Left lung (tissue), 14 donors: ENCODE measurements at places on chromosomes 1 and 21.

DNA sequence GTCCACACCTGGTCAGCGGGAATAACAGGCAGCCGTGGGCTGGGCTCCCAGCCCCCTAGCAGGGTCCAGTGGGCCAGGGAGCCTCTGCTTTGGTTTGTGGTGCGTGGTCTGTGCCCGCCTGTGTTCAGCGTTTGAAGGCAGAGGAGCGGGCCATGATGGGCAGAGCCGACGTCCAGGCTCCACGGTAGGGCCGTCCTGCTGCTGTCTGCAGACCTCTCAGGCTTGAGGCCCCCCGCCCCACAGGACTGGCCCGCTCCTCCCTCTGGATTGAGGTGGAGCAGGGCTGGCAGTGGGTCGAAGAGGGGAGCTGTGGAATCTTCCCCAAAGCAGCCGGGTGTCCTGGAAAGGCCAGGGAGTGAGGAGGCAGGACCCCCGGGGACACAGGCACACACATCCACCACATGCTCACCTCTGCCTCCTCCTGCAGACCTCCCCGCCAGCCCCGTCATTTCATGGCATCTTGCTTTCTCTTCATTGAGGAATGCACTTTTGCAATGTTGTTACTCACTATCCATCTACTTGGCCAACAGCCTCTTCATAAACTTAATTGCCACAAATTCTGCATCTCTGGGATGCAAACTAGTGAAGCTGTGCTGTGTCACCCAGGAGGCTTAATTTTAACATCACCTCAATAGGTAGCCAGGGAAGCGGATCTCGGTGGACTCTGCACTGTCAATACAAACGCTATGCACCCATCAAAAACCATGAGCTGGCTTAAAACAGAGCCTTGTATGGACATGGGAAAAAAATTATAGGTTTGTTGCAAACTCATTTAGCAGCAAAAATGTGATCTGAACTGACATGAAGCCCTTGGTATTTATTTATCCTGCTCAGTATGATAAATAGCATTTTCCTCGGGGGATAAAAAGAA lies 85.9 kb downstream of the PDE9A start:
- H3K4me1 ChIP-seq = peaks cover 12% of the 10 kb centered on the region
- H3K27ac ChIP-seq = no peak overlapping the region
- DNase-seq = no peak

DNA sequence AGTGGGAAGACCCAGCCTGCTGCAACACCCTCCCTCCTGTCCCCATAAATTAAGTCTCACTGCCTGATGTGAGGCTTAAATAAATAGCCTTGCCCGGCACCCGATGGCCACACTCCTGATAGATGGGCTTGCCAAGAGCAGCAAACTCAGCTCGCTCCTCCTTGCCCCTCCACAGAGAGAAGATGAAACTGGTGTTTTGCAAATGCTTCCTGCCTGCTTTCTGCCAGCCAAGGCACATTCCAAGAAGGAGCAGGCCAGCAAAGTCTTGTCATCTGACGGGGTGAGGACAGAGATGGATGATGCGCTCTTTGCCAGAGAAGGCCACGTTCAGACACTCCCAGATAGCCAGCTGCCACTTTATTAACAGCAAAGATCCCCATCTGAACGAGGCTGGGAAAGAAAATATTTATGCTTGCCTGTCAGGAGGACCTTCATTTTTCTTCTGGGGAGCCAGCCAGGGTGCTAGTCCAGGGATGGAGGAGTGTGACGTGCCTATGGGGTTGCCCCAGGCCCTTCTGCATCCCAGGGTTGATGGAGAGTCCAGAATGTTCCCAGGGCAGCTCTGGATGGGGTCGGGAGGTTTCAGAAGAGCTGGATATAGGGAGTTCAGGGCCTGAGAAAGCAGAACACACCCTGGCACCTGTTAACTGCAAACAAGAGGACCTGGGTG lies 265.4 kb downstream of the FOXD2 start:
- peaks cover 35% of the 10 kb centered on the region for H3K27me3 ChIP-seq
- H3K4me1 ChIP-seq = no peaks in the 10 kb centered on the region
- H3K27ac ChIP-seq = no peak overlapping the region

GRCh38 chr1:54239631-54240031 lies 39.7 kb downstream of the MRPL37 start:
- peaks cover 5% of the 10 kb centered on the region for H3K4me1 ChIP-seq
- H3K36me3 ChIP-seq = peaks cover 43% of the 10 kb centered on the region
- no peak overlapping the region for H3K27ac ChIP-seq
- no peak for DNase-seq
- H3K27me3 ChIP-seq = no peaks in the 10 kb centered on the region

DNA sequence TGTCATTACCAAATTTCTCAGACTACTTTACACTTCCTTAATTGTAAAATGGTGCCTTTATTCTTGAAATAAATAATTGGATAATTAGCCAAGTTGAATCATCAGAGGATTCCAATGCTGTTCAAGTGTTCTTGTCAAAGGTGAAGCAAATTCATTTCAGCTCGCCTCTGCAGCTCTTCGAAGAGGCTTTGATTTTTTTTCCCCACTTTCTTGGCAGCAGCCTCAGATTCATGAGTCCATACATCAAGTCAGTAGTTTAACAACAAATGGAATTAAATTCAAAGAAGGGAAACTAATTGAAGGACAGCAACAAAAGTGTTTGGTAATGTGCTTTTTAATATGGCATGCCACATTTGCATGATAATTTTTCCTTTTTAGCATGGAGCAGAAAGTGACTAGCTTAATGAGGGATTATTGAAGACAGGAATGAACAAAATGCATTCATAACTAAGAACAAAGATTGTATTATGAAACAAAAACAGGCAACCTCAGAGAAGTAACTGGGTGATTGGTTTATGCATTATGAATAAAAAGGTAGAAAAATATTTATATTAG lies 239.0 kb downstream of the USH2A start:
- H3K36me3 ChIP-seq = no peaks in the 10 kb centered on the region
- no peak overlapping the region for H3K27ac ChIP-seq
- no peaks in the 10 kb centered on the region for H3K27me3 ChIP-seq

DNA sequence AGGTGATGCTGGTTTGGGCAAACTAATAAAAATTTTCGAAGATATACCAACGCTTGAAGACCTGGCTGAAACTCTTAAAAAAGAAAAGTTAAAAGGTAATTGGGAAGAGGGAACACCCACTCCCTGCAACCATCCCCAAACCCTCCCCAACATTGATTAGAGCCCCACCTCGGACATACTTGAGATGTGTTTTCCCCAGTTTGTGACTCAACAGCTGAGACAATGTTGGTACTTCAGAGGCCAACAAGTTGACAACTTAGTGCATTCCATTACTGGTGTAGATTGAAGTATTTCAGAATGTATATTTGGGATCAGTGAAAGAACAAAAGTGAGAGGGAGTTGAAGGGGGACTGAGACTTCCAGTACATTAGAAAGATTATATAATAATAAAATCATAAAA lies 5.1 kb downstream of the IFI16 start:
- H3K36me3 ChIP-seq = no peaks in the 10 kb centered on the region
- H3K27me3 ChIP-seq = no peaks in the 10 kb centered on the region
- peak overlapping the region; percentile 62 for H3K4me3 ChIP-seq
- peaks cover 72% of the 10 kb centered on the region for H3K4me1 ChIP-seq
- peak overlapping the region; percentile 50 for H3K27ac ChIP-seq

- H3K4me3 ChIP-seq = peak overlapping the region; percentile 31
- H3K4me1 ChIP-seq = no peaks in the 10 kb centered on the region
- H3K27me3 ChIP-seq = no peaks in the 10 kb centered on the region
- peak; percentile 65 for DNase-seq
- H3K36me3 ChIP-seq = no peaks in the 10 kb centered on the region
- no peak overlapping the region for H3K27ac ChIP-seq
These were observed 18.8 kb downstream of the KNCN start for GRCh38 chr1:46532498-46533178.

- no peaks in the 10 kb centered on the region for H3K4me1 ChIP-seq
- no peak overlapping the region for H3K4me3 ChIP-seq
- peaks cover 16% of the 10 kb centered on the region for H3K27me3 ChIP-seq
- H3K27ac ChIP-seq = no peak overlapping the region
These were observed 450.7 kb downstream of the CAMTA1 start for GRCh38 chr1:7235871-7236517.

- no peak for DNase-seq
- peak overlapping the region; percentile 6 for H3K27ac ChIP-seq
- no peak overlapping the region for H3K4me3 ChIP-seq
- no peaks in the 10 kb centered on the region for H3K36me3 ChIP-seq
- no peaks in the 10 kb centered on the region for H3K27me3 ChIP-seq
These were observed 225.8 kb downstream of the VAV3 start for GRCh38 chr1:107739201-107739600.

DNA sequence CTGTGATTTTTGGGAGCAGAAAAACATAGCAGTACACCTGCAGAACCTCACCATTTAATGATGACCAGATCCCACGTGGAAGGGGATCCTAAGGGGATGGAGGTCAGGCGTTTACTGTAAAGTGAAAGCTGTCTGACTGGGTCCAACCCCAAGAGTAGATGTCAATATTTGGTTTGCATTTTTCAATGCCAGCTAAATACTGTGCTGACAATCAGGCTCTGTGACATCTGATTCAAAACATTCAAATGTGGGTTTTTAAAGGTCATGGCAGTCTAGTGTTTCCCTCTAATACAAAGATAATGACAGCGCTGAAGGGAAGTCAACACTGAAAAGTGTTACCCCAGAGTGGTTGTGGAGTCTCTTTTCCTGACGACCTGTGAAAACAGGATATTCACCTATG lies 68.1 kb downstream of the SPAG17 start:
- DNase-seq = peak; percentile 11
- H3K36me3 ChIP-seq = no peaks in the 10 kb centered on the region
- no peak overlapping the region for H3K4me3 ChIP-seq
- no peaks in the 10 kb centered on the region for H3K4me1 ChIP-seq
- no peak overlapping the region for H3K27ac ChIP-seq
- H3K27me3 ChIP-seq = no peaks in the 10 kb centered on the region

DNA sequence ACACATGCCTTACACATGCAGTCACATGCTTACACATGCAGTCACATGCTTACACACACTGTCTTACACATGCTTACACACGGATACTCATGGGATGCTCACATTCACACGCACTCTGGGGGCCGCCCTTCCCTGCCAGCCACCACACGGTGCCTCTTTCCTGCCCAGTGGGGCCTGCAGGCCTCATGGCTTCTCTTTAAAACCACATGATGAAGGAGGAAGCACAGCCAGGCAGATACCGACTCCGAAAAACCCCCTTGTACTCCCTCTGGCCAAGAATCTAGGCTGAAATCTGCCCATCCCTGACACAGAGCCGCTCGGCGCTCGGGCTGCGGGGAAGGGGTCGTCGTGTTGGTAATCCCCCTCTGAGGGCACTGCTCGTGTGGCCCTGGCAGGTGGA lies 113.0 kb downstream of the PRDM16 start:
- H3K27ac ChIP-seq = no peak overlapping the region
- no peak overlapping the region for H3K4me3 ChIP-seq
- no peaks in the 10 kb centered on the region for H3K36me3 ChIP-seq
- H3K4me1 ChIP-seq = peaks cover 9% of the 10 kb centered on the region
- DNase-seq = no peak
- no peaks in the 10 kb centered on the region for H3K27me3 ChIP-seq

DNA sequence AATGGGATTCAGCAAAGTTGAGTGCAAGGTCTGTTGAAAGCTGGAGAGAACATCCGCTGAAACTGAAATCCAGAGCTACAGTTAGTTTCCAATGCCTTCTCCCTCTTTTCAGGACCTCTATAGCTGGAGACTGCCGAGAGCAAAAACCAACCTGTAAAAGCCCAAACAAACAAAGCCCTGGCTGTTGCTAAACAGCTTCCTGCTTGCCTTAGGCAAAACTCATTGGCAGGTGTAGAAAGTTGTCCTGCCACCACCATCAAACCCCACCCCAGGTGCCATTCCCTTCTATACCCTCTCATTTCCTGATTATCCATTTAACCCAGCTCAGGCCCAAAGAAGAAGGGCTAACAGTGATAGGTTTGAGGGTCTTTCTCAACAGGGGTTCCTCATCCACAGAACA lies 24.7 kb downstream of the SCYL3 start:
- H3K4me3 ChIP-seq = no peak overlapping the region
- H3K27me3 ChIP-seq = no peaks in the 10 kb centered on the region
- no peak for DNase-seq
- no peak overlapping the region for H3K27ac ChIP-seq
- H3K4me1 ChIP-seq = no peaks in the 10 kb centered on the region
- H3K36me3 ChIP-seq = peaks cover 3% of the 10 kb centered on the region

DNA sequence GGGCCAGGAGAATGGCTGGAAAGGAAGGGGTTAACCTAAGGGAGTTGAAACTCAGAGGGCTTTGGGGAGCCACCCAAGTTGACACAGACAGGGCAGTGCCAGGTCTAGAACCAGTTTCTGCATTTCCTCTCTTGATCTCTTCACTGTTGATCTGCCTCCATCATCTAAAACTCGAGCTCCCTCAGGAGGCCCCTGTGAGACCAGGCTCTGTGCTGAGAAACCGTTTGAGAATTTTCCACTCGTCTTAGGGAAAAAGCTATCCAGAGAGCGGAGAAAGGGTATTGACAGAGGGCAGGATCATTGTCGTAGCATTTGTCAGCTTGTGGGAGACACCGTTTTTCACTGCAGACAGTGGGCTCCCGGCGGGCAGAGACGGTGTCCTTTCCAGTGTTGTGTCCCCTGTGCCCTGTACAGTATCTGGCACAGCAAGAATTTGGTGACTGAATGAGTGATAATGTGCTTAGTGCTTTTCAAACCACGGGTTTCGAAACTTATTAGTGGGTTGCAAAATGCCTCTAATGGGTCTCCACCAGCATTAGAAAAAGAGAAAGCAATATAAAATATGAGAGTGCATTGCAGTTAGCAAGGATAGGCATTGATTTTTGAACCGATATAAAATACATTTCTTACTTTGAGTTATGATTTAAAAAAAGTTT lies 31.1 kb downstream of the PROK1 start:
- H3K27me3 ChIP-seq = peaks cover 20% of the 10 kb centered on the region
- no peak for DNase-seq
- no peak overlapping the region for H3K4me3 ChIP-seq
- H3K4me1 ChIP-seq = peaks cover 19% of the 10 kb centered on the region
- H3K27ac ChIP-seq = peak overlapping the region; percentile 24
- H3K36me3 ChIP-seq = no peaks in the 10 kb centered on the region

DNA sequence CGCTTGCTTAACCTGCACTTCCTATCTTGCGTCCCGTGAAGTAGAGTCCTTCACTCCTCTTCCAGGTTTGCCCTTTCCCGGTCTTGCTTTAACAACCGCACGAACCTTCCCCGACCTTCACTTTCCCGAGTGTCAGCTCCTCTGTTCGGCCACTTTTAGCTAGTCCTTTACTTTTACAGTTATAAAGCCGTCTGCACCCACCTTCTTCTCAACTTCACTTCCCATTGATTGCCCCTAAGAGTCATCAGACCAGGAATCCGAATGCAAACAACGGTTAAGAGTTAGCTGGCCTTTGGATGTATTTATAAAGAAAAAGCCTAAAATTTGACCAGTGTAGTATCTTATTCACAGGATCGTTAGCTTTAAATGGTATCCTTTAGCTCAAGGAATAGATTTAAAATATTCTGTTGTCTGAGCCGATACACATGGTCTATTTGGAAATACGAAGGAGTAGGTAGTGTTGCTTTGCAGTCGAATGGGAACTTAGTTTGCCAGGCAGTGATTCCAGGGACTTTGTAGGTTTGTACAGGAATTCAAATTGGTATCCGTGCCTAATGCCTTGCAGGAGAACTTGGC lies 1.4 kb downstream of the PPP2R5A start:
- no peaks in the 10 kb centered on the region for H3K36me3 ChIP-seq
- DNase-seq = no peak
- H3K4me1 ChIP-seq = peaks cover 52% of the 10 kb centered on the region
- peak overlapping the region; percentile 86 for H3K4me3 ChIP-seq
